ENCODE measurements at places on chromosomes 3 and 15.
A peak's percentile ranks its signal among the peaks of the same experiment; 100 is the strongest.

DNA sequence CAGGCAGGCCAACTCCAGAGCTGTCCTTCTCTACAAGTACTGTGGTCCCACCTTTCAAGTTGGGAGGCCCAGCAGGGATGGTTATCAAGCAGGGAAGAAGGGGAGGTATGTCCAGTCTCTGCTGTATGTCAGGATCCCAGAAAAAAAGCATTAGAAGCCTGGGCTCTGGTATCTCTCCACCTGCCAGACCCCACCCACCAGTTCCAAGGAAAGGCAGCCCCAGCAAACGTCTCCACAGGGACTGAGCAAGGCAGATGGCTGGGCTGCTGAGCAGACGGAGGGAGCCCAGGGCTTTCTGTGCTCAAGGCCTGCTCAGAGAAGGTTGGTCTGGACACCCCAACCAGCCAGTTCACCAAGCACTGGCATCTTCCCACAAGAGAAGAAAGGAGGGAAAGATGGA, 287.8 kb downstream of the XXYLT1 start:
- DNase-seq: peak; percentile 56

DNA sequence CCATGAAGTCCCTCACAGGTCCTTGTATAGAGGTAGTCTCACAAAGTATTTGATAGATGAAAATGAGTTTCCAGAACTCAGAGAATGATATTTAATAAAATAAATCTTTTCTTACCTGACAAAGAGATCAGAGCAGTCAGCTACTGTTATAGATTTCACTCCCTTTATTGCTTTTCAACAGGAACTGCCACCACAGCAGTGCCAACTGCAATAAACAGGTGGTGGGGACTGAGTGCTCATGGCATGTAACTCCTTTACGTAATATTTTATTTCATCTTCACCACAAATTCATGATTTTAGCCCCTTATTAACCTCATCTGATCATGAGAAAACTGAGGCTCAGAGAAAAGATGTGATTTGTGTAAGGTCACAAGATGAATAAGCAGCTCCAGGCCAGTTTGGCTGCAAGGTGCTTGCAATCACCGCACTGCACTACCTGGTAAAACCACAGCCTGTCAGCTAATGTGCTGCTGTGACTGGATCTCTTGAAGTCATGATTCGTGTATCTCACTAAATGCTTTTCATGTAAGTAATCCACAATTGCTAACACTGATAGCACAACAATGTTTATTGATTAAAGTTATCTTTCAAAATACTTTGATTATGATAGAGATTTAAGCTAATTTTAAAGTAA, 78.8 kb downstream of the WNT5A start:
- no peak for DNase-seq

- no peak for DNase-seq
Measured at GRCh38 chr3:175818811-175819464, 959.8 kb downstream of the NAALADL2 start.

DNA sequence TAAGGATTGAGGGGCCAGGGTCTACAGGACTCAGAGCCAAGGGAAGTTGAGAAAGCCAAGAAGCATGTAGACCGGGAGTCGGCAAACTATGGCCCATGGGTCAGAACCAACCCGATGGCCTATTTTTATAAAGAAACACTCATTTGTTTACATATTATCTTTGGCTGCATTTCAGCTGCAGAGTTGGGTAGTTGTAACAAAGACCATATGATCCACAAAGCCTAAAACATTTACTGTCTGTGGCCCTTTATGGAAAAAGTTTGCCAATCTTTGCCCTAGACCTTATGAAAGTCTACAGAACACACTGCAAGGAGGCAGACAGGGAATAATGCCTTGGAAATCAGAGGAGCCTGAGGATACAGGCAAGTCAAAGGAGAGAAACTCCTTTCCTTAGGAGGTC, 63.2 kb upstream of the MNS1 start:
- DNase-seq: no peak

- DNase-seq: no peak
Measured at GRCh38 chr15:34520566-34520965, 62.9 kb downstream of the GOLGA8B start.

DNA sequence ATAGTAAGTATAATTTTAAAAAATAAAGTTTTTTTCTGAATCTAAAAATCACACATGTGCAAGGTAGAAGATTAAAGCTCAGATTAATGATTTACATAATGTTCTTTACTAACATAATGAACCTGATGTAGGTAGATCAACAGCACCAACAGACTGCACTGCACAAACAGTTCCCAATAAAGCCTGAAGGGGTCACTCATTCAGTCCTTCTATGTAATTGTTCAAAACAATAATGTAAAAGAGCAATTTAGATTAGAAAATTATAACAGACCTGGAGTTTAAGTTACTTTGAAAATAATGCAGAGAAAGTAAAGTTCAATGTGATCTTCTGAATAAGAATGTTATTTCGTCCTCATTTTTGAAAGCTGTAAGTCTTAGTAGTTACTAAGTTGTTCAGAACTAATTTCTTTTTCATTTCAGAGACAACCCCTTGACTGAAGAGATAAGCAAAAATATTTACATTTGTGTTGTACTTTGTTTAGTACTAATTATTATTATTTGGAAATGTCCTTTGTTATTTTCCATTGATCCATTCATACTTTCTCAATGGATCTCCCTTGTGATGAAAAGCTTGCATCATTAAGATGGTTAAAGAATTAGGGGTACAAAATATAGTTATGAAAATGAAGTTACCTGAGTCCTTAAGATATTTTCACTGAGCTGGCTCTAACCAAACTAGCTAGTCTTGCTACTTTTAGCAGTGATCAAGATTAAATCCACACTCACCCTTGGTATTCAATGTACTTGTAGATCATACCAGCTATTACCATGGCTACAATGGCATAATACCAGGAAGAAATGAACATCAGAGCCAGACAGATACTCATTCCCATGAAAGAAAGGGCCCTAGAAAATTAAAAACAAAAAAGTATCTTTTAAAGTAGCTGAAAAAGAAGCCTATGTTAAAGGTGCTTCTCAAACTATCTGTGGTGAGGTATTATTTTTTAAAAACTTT, 16.8 kb downstream of the EMC4 start:
- peak; percentile 20 for DNase-seq

GRCh38 chr15:74390647-74391288, 23.3 kb upstream of the CYP11A1 start:
- no peak for DNase-seq

Measured in BE2C (cell line).